DMS53 (cell line): ENCODE measurements at places on chromosomes 13 and 19.

- peak; percentile 3 for DNase-seq
Observed at GRCh38 chr13:98105929-98106336, 37.0 kb upstream of the FARP1 start.

DNA sequence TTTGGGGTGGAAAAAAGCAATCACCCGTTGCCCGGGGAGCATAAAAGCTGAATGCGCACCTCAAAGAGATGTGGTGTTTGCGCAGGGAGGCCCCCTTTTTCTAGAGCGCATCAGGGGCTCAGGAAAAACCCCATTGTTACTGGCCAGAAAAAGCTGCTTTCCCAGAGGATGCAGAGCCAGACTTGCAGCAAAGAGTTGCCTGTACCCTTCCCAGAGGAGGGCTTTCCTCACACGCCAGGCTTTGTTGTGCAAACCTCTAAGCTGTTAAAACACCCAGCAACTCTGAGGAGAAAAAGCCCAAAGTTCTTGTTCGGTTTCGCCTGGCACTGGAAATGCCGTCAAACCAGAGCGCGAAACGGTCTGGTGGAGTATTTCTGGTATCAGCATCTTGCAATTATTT is 29.3 kb downstream of the GSX1 start:
- peak; percentile 20 for DNase-seq

DNA sequence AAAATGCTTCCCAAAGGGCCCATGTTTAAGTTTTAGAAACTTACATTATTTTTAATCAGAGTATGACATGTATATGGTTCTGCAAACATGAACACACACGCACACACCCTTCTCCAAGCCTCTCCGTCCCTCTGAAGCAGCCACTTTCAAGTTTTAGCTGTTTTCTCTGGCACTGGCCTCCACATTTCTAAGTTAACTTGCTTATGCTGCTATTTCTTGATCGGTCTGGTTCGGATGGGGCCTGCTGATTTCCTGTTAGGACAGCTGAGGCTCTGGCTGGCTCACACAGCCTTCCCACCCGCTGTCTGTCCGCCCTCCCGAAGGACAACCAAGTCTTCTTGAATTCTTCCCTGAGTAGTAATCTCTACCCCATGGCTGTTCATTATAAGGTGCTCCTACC is 4.4 kb downstream of the SPC24 start:
- no peak for DNase-seq

GRCh38 chr19:3224346-3225168 is at the start of gene CELF5:
Gene CELF5, plus strand, starts transcription at chr19:3224661. Its CDS starts 79 bp downstream, at chr19:3224740.
- peak; percentile 78 for DNase-seq

GRCh38 chr19:18158467-18158866 is 5.5 kb downstream of the PIK3R2 start:
- DNase-seq, result no peak

DNA sequence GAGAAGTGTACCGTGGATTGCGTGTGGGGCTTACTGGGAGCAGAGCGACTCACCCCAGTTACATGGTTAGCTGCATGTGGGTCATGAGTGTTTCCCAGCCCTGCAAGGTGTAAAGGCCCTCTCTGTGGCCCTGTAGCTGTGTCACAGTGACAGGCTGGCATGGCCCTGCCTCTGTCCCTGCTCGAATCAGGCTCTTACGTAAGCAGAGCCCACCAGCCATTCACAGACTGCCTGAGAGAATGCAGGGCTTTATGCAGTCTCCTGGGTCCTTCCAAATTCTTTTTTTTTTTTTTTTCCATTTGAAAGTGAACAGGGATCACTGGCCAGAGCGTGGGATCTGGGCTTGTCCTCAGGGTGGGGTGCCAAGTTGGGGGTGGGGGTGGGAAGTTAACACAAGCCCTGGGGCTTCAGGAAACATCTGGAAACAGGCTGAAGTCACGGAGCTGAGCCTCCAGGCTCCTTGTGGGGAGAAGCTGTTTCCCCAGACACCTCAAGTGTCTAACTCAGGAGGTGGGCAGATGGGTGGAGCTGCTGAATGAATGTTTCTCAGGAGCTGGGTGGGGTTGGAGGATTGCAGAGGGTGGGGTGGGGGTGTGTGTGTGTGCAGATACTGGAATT is 13.4 kb downstream of the TECR start:
- no peak for DNase-seq

DNA sequence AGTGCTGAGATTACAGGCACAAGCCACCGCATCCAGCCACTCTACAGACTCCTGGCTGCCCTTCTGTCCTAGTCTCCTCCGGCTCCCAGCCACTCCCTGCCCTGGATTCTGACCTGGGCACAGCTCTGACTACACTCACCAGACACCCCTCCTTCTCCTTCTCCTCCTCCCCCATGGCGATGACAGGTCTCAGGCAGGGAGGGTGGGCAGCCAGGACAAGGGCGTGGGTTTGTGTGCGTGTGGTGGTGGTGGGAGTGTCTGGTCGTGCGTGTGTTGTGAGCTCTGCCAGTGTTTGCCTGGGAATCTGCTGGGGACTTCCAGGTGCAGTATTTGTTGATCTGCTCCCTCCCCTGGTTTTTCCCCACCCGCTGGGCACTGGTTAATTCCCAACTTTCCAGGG is 3.0 kb upstream of the NCCRP1 start:
- DNase-seq, result no peak

DNA sequence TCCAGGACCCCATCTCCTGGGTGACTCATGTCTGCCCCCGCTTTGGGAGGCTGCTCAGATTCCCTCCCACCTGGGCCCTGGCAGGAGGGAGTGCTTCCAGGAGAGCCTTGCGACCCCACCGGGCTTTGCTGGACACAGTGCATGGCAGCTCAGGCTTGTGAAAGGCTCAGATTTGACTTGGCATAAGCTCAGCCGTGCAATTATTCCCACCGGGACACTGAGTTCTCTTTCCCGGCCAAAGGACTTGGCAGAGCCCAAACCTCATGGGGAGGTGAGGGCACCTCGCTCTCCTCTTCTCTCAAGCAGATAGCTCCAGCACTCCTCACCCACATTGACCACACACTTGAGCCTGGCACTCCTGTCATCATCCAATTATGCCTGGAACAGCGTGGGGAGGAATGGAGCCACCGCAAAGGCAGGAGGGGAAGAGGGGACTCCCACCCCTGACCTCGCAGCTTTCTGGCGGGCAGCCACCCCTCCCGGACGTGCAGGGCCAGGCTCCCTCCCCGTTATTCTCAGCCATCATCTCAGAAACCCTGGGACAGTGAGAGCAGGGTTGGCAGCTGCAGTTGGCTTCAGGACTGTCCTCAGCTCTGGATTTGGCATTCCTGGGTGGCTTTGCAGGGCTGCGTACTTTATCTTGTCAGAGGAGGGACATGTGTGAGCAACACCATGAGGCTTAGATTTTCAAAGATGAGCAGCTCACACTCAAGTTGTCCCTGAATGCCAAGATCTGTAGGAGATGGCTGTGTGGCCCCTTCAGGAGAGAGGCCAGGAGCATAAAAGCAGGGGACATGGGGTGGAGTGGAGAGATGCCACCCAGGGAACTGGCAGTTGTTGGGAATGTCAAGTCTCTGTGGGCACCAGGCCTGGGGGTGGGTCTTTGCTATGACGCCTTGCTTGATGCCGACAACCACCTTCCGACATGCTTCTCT is 306.2 kb downstream of the TEX29 start:
- DNase-seq, result no peak

DNA sequence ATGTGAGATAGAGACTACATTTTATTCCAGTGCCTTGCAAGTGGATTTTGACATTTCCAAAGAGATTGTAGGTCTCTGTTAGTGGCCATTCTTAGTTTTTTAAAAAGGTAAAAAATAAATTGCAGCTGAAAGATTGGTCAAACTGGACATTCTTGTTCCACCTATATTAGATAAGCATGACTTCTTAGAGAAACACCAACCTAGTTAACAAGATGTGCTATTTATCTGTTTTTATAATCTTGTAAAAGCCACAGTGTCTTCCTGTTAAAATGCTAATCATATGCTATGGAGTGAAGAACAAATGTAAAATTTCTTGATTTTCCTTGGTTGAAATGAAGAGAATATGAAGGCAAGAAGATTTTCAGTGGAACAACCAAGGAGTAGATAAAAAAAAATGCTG is 33.4 kb upstream of the GPR183 start:
- DNase-seq, result no peak

- peak; percentile 92 for DNase-seq
Observed at GRCh38 chr19:10625003-10625761, at the start of gene SLC44A2. Gene SLC44A2, plus strand, starts transcription at chr19:10625553. Its CDS starts 81 bp downstream, at chr19:10625634.

GRCh38 chr13:20714161-20714560 is 10.7 kb downstream of the IL17D start:
- DNase-seq, result no peak

- DNase-seq, result peak; percentile 97
Observed at GRCh38 chr19:46542428-46543230, 47.0 kb upstream of the PNMA8B start.

- DNase-seq, result no peak
Observed at GRCh38 chr19:44430956-44431355, 17.3 kb downstream of the ZNF229 start.

- no peak for DNase-seq
Observed at GRCh38 chr19:15048885-15049541, at the start of gene CASP14. Gene CASP14, plus strand, starts transcription at chr19:15049480. Its CDS starts 2,772 bp downstream, at chr19:15052252.

GRCh38 chr19:15464394-15465385 is at the start of gene RASAL3:
Gene RASAL3, minus strand, starts transcription at chr19:15464544. Its CDS starts 186 bp downstream, at chr19:15464358.
- no peak for DNase-seq

DNA sequence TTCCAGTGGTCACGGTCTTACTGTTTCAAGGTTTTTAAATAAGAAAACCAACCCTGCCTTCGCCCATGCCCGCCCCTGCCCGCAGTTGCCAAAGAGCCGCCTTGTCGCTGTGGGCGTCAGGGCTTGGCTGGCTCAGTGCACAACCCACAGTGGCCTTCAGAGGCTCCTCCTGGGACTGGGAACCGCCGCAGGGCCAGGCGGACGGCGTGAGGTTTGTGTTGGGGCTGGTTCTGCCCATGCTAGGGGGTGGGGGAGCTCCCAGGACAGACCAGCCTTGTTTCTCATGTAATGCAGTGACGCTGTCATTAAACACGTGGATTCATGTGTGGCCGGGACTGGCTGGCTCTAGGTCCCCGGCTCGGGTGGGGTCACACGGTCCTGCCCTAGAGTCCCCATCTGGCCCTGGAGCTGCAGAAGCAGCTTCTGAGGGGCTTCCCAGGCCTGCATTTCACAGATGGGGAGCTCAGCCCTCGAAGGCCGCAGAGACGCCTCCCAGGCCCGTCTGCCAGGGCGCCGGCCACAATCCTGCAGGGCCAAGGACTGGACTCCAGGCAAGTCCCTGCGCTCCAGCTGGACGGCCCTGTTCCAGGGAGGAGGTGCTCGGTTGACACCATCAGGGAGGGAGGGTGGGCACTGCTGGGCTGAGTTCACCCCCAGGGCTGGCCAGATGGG is 2.4 kb upstream of the TEKTIP1 start:
- DNase-seq, result no peak

GRCh38 chr13:97561182-97561581 is 127.2 kb downstream of the RAP2A start:
- no peak for DNase-seq

DNA sequence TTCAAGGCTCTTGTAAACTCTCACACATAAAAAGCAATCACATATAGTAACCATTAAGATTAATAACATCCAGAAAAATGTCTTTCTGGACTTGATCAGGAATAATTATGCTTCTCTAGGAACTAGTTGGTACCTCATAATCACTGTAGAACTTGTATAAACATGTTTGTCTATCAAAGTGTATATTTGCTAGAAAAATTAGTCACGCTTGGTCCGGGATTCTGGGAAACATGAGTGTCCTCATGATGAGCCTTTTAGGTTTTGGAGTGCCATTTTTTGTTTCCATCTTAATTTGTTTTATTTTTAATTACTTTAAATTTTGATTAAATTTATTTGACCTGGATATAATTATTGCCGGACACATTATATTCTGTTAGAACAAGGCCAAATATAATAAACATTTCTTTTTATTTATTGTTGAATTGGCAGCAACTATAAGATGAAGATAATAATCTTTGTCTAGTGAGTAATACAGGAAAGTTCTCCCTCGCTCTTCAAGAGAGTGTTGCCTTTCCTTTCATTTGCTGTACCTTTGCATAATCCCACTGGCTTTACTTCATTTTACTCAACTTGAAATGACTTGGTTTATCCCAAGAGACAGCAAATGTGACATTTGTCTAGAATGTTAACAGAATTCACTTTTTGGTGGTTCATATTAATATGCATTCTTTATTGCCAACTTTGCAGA is 207.0 kb downstream of the NALCN start:
- no peak for DNase-seq

DNA sequence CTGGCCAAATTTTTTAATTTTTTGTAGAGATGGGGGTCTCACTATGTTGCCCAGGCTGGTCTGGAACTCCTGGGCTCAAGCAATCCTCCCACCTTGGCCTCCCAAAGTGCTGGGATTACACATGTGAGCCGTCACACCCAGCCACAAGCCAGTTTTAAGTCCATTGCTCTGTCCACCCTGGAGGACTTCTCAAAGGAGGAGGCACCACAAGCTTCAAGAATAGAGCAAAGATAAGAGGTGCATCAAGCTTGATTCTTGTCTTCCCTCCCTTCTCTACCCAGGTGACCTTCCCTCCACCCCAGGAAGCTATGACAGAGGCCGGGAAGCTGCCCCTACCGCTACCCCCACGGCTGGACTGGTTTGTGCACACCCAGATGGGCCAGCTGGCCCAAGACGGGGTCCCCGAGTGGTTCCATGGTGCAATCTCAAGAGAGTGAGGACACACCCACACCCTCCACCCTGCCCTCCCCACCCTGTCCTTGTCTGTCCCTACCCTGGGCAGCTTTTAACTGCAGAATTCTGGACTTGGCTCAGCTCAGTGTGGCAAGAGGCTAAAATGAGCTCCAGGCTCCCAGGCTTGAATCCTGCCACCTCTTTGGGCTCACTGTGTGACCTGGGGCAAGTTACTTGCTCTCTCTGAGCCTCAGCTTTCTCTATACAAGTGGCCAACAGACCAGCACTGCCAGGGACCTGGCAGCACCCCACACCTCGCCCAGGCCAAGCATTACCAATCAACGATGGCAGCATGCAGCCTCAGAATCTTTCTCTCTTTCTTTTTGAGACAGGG is 5.2 kb downstream of the HSH2D start:
- no peak for DNase-seq

DNA sequence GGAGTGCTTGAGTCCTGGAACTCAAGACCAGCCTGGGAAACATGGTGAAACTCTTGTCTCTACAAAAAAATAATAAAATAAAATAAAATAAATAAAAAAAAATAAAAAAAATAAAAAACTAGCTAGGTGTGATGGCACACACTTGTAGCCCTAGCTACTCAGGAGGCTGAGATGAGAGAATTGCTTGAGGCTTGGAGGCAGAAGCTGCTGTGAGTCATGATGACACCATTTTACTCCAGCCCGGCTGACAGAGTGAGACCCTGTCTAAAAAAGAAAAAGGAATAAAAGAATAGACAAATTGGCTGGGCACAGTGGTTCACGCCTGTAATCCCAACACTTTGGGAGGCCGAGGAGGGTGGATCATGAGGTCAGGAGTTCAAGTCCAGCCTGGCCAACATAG is 1168.9 kb downstream of the SLITRK5 start:
- DNase-seq, result no peak

GRCh38 chr13:98214008-98214643 is 37.1 kb upstream of the RNF113B start:
- peak; percentile 40 for DNase-seq

- DNase-seq, result no peak
Observed at GRCh38 chr13:107329991-107330390, 762.1 kb upstream of the ARGLU1 start.

GRCh38 chr13:20294497-20294896 is 62.4 kb upstream of the GJB6 start:
- DNase-seq, result peak; percentile 18
